Activated naive CD8-positive, alpha-beta T cell treated with anti-CD3 and anti-CD28 coated beads, Interleukin-2, amount 50 U/mL, for 24 hours (primary cell): ENCODE measurements at places on chromosomes 12 and 14.

- H3K4me1 ChIP-seq: no peaks in the 10 kb centered on the region
- H3K4me3 ChIP-seq: no peak overlapping the region
- no peak for DNase-seq
- H3K27ac ChIP-seq: no peak overlapping the region
- no peaks in the 10 kb centered on the region for H3K36me3 ChIP-seq
Measured at GRCh38 chr12:52494518-52494917, 1.5 kb upstream of the KRT6A start.

DNA sequence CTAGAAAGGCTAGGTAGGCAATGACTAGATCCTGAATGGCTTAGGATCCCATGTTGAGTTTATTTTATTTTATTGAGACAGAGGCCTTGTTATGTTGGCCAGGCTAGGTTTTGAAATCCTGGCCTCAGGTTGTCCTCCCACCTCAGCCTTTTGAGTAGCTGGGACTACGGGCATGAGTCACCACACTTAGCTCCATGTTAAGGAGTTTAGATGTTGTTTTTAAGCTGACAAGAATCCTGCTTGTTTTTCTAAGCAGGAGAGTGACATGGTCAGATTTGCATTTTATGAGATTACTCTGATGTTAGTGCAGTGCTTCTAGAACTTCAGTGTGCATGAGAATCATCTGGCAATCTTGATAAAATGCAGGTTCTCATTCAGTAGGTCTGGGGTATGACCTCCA, 14.5 kb downstream of the CCDC198 start:
- no peak overlapping the region for H3K4me3 ChIP-seq
- no peak for DNase-seq
- no peak overlapping the region for H3K27ac ChIP-seq
- no peaks in the 10 kb centered on the region for H3K27me3 ChIP-seq
- no peaks in the 10 kb centered on the region for H3K36me3 ChIP-seq

DNA sequence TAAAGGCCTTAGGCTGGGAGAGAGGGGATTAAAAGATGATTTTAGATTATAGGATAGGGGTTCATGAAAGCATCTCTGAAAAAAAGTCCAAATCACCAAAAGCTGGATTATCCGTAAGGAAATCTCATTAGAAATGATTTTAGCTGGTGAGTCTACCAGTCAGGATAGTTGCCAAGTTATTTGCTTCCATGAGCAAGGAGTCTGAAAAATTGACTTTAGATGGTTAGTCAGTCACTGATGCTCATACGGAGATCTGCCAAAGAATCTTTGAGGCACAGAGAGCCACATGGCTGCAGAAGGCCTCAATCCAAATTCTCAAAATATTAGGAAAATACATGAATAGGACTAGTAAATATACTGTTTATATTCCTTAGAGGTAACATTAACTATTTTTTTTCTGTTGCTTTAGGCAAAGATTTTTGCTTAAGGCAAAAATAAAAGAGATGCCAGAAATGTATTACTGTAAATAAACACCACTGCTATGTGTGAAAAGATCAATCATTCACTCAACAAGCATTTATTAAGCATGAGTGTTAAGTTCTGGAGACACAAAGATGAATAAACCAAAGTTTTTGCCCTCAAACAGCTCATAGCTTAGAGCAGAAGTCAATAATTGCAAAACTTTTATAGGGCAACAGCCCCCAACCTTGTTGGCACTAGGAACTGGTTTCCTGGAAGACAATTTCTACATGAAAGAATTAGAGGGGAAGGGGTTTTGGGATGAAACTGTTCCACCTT, 105.2 kb downstream of the BBS10 start:
- no peaks in the 10 kb centered on the region for H3K36me3 ChIP-seq
- H3K27ac ChIP-seq: no peak overlapping the region
- peaks cover 21% of the 10 kb centered on the region for H3K27me3 ChIP-seq

GRCh38 chr12:116674643-116675183, 63.2 kb downstream of the SPRING1 start:
- H3K4me3 ChIP-seq: no peak overlapping the region
- DNase-seq: no peak
- H3K27me3 ChIP-seq: peaks cover 3% of the 10 kb centered on the region
- H3K4me1 ChIP-seq: peaks cover 42% of the 10 kb centered on the region
- no peak overlapping the region for H3K27ac ChIP-seq
- no peaks in the 10 kb centered on the region for H3K36me3 ChIP-seq

GRCh38 chr12:20101046-20101445, 267.3 kb upstream of the PDE3A start:
- no peak overlapping the region for H3K27ac ChIP-seq
- H3K27me3 ChIP-seq: no peaks in the 10 kb centered on the region
- DNase-seq: no peak
- H3K4me1 ChIP-seq: no peaks in the 10 kb centered on the region

DNA sequence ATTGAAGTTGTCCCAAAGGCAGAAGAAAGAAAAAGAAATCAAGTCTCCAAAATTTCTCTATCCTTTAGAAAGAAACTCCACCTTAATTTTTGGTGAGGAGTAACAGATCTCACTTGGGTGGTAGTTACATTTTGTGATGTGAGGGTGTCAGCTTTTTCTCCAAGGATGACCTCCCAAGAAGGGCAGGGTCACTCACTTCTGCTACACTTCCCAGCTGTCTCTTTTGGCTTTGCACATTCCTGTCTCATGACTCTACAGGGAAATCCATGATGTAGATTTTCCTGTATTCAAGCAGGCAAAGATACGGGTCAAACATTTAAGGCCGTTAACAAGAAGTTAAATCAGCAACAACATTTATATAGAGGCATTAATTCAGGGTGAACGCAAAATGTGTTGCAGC, 1016.4 kb downstream of the NRXN3 start:
- no peaks in the 10 kb centered on the region for H3K36me3 ChIP-seq
- no peak for DNase-seq
- H3K4me3 ChIP-seq: no peak overlapping the region
- H3K27ac ChIP-seq: no peak overlapping the region
- H3K27me3 ChIP-seq: no peaks in the 10 kb centered on the region
